ENCODE measurements at places on chromosomes 11 and 22.

DNA sequence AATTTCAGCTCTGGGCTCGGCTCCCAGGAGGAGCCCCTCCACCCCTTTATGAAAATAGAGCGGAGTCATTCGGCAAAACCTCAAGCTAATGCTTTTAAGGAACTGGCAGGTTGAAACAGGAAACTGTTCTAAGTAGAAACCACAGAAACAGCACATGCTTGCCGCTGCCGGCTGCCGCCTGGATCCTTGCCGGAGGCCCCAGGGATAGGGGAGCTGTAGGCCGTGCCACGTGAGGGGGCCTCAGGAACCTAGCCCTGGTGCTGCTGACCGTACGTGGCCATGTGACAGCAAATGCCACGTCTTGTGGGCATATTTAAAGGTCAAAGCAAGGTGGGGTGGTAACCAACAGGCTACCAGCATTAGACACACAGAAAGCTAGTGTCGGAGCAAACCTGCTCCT is 77.9 kb upstream of the TIMP3 start:
- DNase-seq: no peak

GRCh38 chr11:86052693-86053641 is 15.9 kb downstream of the PICALM start:
- DNase-seq: no peak

- DNase-seq: no peak
These were observed 394.3 kb downstream of the TMEM135 start for GRCh38 chr11:87432022-87432421.

DNA sequence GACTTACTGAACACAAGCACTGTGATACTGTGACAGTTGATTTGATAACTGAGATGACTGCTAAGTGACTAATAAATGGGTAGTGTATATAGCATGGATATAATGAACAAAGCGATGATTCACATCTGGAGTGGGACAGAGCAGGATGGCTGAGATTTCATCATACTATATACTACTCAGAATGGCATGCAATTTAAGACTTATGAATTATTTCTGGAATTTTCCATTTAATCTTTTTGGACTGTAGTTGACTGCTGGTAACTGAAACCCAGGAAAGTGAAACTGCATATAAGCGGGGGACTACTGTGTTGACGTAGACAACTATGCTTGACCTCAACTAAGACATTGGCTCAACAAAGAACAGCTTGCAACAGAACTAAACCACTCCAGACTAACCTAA is 20.0 kb upstream of the NUCB2 start:
- DNase-seq: no peak

DNA sequence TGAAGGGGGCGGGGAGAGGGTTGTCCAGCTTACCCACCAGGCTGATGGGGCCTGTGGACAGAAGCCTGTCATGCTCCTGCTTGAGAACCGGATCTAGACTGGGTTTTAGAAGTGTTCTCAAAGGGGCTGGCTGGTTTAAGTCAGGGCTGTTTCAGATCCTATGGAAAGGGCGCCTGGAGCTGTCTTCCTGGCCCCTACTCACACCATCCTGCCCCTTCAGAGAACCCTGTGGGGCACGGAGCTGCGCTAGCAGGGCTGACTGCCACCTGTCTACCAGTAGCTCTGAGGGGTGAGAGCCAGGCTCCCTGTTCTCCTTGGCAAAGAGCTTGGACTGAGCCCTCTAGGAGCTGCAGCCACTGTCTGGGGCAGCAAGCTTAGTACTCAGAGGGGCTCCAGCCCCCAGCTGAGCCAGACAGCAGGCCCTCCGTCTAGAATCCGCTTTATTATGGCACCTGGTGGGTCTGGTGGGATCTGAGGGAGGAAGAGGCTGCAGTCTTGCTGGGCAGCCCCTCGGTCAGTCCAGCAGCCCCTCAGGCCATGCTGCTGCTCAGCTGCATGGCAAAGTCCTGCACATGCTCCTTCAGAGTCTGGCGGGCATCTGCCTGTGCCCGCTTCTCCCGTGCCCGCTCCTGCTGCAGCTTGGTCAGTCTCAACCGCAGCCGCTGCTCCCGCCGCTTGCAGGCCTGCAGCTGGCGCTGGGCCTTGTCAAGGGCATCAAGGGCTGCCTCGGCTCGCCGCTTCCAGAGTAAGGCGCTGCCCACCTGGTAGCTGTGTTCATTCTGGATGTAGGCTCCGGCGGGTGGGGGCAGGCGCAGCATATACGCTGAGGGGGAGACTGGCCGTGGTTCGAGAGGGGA is 2.3 kb downstream of the THAP7 start:
- DNase-seq: no peak

Data from ecto neural progenitor cell (in vitro differentiated cells).